ENCODE measurements at places on chromosomes 5 and 9.

- no peak for DNase-seq
Observed at GRCh38 chr5:39541920-39542319, 117.1 kb upstream of the DAB2 start.

DNA sequence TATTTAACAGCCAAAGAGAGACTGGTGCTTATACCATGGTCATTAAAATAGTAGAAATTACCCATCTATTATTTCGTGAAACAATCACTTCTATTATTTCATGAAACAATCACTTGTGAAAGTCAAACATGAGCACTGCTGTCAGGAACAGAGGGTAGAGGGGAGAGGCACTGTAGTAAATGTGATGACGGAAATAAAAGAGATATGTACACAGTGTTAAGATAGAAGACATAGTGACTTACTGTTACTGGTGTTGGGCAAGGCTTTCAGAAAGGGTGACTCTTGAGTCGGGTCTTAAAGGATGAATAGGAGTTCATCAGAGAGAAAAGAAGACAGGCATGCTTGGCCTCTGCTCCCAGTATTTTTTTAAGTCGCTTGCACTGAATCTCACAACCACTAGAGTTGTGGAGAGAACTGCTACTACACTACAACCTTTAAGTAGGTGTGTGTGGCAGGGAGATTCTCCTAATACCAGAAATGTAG is 162.6 kb upstream of the GNA14 start:
- no peak for DNase-seq

- DNase-seq = peak; percentile 52
Observed at GRCh38 chr5:143403593-143404415, at the start of gene NR3C1. TSS of gene NR3C1 (minus strand) at chr5:143403686. CDS start at chr5:143400839, 2,847 bp downstream.

DNA sequence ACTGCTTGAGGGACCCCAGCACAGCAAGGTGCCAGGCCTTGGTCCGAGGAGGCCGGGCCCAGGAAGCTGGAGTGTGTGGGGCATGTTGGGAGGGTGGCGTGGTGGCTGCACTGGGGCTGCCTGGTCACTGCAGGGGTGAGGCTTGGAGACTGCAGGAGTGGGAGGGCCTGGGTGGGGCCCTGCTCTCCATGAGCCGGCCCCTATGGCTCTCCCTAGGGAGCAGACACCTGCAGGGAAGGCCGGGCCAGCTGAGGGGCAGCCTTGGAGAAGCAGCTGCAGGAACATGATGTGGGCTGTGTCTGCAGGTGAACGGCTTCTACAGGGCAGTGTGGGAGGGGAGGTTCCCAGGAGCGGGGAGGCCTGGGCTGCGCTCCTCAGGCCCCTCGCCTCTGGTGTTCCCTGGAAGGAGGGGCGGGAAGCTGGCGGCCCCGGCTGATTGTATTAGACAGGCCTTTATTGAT is 41.7 kb upstream of the TMEM250 start:
- DNase-seq = no peak

GRCh38 chr9:11735391-11735790 is 957.8 kb upstream of the TYRP1 start:
- DNase-seq = no peak

- no peak for DNase-seq
Observed at GRCh38 chr9:127290561-127291065, 26.0 kb downstream of the GARNL3 start.

DNA sequence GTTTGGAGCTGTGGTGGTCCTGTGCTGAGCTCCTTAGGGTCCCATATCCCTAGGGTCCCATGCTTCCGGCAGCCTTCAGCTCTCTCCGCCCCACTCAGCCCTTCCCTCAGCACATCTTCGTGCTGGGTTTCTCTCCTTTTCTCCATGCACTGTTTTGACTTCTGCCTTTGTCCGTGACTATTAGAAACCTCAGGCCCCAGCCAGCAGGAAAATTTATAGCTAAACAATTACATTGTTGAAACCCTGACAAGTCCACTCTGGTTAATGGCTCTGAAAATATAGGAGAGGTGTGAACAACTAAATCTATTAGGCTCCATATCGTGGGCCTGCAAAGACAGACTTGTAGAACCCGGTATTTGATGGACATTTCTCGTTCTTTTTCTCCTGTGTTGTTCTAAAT is 523.7 kb downstream of the CCDC171 start:
- DNase-seq = no peak

DNA sequence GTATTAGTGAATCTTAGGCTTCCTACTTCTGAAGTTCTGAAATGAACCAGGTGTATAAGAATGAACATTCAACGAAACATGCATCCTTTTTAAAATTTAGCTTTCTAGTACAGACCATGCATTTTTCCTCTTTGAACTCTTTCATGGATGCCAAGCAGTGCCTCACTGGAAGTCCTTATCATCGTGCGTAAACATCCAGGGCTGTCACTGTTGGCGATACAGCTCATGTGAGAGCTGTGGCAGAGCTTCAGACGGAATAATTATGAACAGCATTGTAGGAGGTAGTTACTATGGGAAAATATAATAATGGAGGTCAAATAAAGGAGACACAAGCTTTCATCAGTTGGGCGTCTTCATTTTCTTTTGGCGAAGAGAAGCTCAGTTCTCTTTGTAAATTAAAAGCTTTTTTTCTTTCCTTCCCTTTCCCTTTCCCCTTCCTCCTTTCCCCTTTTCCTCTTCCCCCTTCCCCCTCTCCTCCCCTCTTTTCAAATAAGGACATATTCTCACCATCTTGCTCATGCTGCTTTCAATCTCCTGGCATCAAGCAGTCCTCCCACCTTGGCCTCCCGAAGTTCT is 167.3 kb downstream of the KDM4C start:
- DNase-seq = no peak

DNA sequence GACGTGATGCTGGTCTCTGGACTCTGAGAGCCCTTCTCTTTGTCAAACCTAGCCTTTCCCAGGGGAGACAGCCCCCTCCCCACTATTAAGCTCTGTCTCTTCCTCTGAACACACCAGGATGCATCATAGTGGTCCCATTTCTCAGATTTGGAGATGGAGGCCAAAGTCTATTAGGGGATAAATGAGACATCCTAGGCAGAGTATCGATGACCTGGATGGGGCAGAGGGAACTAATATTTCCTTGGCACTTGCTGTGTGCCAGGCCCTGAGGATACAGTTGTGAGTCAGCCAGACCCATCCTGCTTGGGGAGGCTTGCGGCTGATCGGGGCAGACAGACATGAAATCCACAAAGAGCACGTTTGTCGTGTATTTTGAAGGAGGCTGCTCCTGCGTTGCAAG is 5.2 kb downstream of the DNM1 start:
- no peak for DNase-seq

GRCh38 chr5:163504079-163504931 is 1.1 kb upstream of the MAT2B start:
- DNase-seq = no peak

DNA sequence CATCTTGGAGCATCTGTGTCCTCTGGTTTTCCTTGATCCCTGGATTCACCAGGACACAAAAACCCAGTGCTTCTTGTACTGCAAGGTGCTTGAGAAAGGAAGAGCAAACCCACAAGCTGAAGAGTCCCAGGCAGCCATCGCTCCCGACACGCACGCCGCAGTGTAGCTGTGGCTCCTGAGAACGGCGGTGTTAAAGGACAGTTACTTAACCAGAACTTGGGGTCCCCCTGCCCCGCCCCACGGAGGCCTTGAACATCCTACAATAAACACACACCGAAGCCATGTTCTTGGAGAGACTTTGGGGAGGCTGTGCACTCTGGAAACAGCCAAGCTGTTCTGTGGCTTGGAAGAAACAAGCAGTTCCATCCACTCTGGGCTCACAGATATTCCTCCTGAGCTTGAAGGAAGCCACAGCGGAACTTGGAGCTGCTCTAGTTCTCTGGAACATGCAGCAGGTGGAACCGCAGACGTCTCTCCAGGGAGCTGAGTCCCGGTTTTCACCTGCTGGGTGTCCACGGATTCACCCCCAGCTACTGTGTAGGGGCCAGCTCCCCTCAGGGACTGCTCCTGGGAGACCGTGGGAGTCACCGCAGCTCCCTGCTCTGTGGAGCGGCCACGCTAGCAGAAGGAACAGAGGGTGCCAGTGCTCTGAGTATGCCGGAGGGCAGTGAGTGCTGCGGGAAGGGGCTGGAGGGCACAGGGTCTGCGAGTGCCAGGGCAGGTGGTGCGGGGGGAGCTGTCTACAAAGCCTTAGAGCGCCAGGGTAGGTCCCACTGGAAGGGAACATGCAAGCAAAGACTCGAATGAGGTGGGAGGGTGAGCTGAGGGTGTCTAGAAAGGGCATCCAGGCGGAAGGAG is 107.3 kb downstream of the ADAMTS2 start:
- no peak for DNase-seq

- no peak for DNase-seq
Observed at GRCh38 chr9:121781701-121782464, 130.4 kb downstream of the DAB2IP start.

- DNase-seq = no peak
Observed at GRCh38 chr5:126373375-126374108, 49.7 kb upstream of the GRAMD2B start.

DNA sequence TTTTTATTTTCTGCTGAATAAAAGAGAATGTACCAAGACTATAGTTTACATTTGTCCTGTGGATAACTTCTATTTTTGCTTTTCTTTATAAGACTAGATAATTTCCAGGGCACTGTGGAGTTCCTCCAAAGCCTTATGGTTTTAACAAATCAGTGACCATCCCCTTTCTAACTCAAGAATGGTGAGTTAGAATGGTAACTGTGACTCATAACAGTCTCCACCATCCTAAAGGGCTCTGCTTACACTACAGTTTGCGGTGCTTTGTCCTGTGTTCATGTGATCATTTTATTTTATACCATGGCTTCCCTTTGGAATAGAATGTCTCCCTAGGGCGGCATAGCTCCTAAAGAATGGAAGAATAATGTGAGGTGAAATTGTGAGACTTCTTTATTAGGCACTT is 30.2 kb downstream of the WDR36 start:
- DNase-seq = no peak

- DNase-seq = no peak
Observed at GRCh38 chr9:110958847-110959246, 79.4 kb downstream of the LPAR1 start.

GRCh38 chr9:85508616-85509015 is 233.1 kb downstream of the AGTPBP1 start:
- DNase-seq = no peak

- no peak for DNase-seq
Observed at GRCh38 chr9:89149726-89150125, 28.9 kb downstream of the SHC3 start.

GRCh38 chr5:173925449-173926071 is 37.4 kb downstream of the CPEB4 start:
- no peak for DNase-seq

- no peak for DNase-seq
Observed at GRCh38 chr5:164256351-164256750, 750.9 kb downstream of the MAT2B start.

- no peak for DNase-seq
Observed at GRCh38 chr5:82424211-82424610, 146.1 kb upstream of the RPS23 start.

GRCh38 chr9:93087971-93088655 is 7.9 kb upstream of the CARD19 start:
- DNase-seq = no peak

- peak; percentile 81 for DNase-seq
Observed at GRCh38 chr5:35924950-35925722, 13.3 kb downstream of the CAPSL start.

GRCh38 chr9:126155756-126156664 is 170.6 kb upstream of the MVB12B start:
- no peak for DNase-seq

DNA sequence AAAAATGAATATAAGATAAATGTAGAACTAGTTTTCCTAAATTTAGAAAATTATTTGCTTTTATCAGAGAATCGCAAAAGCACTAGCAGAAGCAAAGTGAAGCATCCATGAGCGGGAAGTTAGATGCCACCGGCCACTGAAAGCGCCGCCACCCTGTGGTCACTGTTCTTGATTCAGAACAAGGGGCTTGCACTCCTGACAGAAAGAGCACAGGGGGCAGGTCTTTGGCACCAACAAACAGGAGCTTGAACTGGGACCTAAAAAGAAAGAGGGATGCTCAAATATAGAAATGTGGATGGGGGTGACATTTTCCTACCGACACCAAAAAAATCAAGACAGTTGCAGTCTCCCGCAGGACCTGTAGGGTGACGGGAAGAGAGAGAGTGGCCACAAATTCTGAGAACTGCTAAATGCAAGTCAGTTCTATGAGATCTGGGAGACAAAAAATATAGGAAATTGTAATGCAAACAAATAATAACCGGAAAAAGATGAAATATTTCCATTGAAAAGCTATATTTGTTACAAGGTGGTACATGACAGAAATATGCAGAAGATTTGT is 144.3 kb downstream of the CDH12 start:
- DNase-seq = no peak

DNA sequence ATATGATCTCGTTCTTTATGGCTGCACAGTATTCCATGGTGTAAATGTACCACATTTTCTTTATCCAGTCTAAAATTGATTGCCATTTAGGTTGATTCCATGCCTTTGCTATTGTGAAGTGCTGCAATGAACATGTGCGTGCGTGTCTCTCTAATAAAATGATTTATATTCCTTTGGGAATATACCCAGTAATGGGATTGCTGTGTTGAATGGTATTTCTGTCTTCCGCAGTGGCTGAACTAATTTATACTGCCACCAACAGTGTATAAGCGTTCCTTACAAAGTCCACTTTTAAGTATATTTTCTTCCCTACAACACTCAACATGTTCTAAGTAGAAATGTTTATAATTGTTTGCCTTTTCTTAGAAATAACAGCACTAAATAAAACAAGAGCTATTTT is 521.9 kb downstream of the DTWD2 start:
- no peak for DNase-seq

GRCh38 chr5:177310332-177310731 is 1.4 kb downstream of the MXD3 start:
- DNase-seq = no peak

GRCh38 chr5:38121420-38121819 is 136.9 kb upstream of the EGFLAM start:
- no peak for DNase-seq

DNA sequence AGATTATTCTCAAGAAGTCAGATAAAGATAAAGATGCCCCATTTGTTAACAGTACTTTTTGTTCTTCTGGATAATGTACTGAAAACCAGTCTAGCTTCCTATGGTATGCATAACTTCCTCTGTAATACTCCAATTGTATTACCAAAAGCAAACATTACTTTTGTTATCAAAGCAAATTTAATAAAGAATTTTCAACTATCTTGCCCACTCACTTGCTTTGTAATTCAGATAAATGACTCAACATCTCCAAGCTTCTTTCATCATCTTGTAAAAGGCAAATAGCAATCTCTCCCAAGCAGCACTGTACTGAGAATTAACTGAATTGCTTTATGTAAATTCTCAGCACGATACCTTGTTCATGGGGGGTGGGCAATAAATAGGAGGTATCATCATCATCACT is 98.3 kb downstream of the NFIB start:
- DNase-seq = no peak

GRCh38 chr9:77738932-77739331 is 90.8 kb upstream of the GNA14 start:
- no peak for DNase-seq

- DNase-seq = peak; percentile 81
Observed at GRCh38 chr9:3528451-3528850, 2.6 kb upstream of the RFX3 start.

Data from NCI-H2081 (cell line).